ENCODE measurements at places on chromosomes 1 and 21.

DNA sequence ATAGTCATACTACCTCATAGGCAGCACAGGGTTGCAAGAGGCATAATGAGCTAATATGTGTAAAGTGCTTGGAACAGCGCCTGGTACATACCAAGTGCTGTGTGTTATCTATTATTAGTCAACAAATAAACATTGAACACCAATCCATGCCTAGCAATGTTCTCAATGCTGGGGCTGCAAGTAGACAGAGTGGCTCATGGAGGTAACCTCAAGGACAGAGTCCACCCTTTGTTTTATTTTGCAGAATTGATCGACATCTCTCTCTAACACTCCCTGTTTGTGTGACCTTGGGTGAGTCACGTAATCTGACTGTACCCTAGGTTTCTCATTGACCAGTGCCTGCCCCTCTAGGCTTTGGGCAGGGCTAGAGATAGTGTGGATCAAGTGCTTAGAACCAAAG lies 164.0 kb upstream of the KLHDC7A start:
- no peak for DNase-seq

DNA sequence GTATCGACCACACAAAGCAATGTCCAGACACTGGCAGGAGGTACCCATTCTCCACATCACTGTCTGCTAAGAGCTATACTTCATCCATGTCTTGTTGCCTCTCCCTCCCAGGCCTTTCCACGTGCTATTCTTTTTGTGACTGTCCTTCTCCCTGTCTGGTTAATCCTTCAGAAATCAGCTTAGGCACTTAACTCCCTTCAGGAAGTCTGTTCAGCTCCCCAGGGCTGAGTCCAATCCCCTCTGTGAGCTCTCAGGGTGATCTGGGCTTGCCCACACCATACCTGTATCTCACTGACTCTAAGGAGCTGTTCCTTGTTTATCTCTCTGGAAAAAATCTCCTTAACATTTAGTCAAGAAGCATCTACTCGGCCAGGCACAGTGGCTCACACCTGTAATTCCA lies 69.4 kb downstream of the NID1 start:
- DNase-seq: no peak

DNA sequence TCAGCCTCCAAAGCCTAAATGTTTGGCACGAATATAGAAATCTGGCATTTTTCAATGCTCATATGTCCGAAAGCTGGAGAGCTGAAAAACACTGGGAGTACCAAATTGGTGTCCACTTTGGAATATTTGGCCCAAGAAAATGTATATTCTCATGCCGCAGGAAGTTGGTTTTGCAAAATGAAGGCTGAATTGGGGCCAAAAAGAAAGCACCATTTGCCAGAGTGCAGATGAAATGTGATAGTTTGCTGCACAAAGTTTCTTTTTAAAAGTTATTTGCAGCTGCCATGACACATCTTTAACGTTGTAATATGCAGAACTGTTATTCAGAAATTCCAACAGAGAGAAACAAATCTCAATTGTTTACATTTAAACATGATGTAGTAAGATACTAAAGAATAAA lies 124.2 kb upstream of the LYPLAL1 start:
- no peak for DNase-seq

DNA sequence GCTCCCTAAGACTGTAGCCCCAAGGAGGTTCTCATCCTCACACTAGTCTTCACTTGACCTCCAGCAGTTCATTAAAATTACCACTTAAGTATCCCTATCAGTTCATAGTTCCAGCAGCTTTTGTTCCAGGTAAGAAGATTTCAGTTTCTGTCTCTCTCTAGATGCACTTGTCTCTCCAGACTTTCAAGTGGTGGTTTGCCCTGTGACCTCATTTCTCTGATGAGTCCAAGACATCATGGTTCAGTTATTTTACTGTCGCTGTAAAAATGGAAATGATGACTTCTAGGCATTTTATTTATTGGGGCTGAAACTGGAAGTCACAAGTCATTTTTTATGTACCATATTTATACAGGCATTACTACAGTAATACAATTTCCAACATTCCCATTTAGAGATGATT lies 17.9 kb upstream of the RGS18 start:
- DNase-seq: no peak

DNA sequence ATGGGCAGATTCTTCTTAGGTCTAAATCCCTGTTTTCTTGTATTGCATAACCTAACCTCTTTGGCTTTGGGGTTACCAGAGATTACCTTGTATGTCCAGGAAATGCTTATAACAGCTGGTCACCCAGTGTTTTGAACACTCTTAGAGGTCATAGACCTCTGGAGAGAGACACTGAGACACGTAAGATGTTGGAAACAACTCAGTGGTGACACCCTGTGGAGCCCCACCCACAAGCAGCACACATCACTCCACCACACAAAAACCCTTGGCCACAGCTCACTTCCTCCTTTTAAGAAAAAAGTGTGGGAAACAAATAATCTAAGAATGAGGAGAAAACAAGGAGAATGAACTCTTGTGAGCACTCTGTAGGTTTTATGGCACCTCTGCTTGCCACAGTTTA lies 26.3 kb upstream of the CYP4B1 start:
- no peak for DNase-seq

- no peak for DNase-seq
These were observed 48.4 kb upstream of the CCDC27 start for GRCh38 chr1:3703786-3704371.
